Suppressor macrophage treated with lipopolysaccharide for 4 hours (primary cell): ENCODE measurements at places on chromosomes 11 and 22.

DNA sequence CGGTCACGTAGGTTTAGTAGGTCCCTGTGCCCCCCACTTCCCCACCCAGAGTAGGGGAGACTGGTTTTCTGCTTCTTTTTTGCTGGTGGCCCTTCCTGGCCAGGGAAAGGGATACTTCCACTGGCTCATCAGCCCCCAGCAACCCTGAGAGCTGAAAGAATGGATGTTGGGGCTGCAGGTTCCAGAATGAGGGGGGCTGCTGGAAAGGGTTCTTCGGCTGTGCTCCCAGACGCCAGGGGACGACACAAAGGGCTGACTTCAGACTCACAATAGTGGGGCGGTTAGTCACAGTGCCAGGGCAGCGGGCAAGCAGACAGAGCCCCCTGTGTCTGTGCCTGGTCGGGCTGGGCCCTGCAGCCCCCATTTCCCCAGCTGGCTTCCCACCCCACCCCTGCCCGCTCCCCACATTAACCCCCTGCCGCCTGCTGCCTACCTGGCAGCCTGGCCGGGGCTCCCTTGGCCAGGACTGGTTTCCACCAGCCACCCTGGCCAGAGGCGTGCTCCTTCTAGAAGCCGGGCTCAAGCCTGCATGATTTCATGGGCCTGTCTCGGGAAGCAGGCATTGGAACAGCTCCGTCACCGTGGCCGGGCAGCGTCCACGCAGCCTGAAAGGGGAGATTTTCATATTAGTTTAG is 79.1 kb upstream of the WNT7B start:
- DNase-seq: no peak

DNA sequence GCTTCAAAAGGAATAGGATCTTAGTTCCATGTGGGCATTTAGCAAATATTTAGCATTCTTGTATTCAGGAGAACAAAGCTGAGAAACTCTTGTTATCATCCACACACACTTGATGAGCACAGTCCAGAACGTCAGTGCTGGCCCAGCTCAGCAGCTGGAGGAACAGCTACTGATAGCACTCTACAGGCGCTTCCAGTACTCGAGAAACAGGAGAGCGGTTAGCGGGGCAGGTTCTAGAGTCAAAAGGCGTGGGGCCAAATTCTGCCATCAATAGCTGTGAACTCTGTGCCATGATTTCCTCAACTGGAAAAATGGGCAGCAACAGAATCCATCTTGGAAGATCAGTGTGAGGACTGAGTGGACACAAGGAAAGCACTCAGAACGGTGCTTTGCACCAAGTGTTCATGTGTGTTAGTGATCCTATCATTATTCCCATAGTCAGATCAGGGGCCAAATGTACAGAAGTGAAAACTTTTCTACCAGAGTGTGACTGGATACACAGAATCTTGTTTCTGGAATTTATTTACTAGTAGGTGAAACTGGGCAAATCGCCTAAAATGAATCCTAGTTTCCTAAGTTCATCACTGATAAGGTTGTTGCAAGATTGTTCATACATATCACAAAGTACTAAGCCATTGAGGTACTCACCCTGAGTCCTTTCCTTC is 3.2 kb downstream of the JOSD1 start:
- no peak for DNase-seq

- no peak for DNase-seq
Measured at GRCh38 chr11:79160791-79161403, 279.9 kb downstream of the TENM4 start.

GRCh38 chr11:14892577-14892976 is 546 bp upstream of the CYP2R1 start:
- no peak for DNase-seq

DNA sequence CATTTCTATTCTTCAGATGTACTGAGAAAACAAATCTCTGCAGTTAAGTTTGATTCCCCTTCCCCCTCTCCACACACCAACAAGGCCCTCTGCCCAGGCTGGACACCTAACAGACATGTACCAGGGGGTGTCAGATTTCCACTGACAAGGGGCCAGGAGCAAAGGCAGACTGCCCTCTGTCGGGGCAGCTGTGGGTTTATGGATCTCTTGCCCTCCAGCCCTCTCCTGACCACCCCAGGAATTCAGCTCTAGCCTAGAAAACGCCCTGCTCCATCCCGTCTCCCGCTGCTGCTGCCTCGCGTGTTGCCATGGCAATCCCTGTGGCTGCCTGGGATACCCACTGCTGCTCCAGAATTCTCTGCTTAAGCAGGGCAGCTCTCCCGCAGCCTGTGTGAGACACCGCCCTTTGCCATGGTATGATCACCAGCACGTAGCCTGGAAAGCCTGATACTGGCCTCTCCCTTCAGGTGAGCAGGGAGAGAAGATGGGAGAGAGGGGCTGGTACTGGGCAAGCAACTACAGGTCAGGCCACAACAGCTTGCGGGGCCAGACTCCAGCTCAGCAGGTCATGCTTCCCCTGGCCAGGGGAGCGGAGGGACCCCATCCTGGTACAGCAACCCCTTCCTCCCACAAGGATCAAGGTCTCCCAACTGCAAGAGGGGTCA is 41.6 kb downstream of the BUD13 start:
- no peak for DNase-seq

DNA sequence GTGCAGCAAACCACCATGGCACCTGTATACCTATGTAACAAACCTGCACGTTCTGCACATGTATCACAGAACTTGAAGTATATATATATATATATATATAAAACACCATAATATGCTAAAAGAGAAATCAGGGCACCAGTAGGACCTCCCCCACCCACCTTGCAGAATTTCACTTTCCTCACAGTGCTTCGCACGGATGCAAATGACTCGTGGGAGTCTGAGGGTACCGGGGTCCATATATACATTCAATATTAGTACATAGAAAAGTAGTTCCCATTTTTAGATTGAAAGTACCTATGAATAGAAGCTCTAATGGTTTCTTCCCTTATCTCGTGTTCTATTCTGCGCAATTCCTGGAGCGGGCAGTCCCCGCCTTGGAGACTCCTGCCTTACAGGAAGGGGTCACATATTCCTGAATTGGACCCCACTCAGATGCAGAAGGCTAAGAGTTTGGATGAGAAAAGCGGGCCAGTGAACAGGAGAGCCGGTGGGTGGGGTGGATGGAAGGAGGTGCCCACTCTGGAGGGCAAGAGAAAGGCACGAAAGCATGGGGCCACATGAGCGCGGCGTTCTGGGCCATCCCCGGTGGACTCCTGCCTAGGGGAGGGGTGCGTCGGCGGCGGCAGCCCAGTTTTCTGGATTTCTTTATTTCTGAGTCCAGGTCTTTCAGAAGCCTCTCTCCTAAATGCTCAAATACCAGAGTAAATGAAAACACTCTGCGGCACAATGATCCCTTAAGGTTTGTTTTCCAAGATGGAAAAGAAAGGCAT is 136.3 kb downstream of the ETS1 start:
- DNase-seq: no peak

GRCh38 chr11:124074554-124074953 is 33.4 kb upstream of the OR10G7 start:
- DNase-seq: no peak

DNA sequence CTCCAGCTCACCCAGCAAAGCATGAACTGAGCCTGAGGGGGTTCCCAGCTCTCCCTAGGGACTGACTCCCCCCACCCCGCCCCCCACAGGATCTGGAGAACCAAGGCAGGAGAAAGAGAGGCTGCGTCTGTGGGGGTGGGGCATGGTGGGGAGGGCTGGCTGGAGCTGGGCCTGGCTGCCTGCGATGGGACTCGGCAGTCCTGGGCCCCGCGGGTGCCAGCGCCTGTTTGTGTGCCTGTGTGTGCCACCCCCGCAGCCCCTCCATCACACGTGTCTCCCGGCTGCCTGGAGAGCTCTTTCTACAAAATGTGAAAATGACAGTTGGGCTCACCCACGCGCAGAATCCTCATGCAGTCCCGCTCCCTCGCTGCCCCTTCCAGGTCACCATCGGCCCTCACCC is 46.8 kb downstream of the CACNA1I start:
- no peak for DNase-seq

DNA sequence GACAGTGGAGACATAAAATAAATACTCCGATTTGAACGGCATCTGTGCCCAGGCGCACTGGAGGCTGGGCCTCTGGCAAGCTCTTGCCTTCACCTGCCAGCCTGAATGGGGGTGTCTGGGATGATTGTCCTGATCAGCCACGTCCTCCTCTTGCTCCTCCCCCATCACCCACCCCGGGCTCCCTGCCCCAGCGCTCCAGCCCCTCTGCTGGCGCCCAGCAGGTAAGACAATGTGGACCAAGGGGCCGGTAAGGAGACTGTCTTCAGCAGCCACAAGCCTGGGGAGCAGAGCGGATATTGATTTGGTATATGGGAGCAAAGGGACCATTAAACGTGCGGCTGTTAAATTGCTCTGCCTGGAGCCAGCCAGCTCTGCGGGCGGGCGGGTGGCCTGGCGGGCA is 24.9 kb downstream of the WNT11 start:
- DNase-seq: no peak

GRCh38 chr22:37330200-37331033 is 48.1 kb downstream of the CYTH4 start:
- DNase-seq: no peak

DNA sequence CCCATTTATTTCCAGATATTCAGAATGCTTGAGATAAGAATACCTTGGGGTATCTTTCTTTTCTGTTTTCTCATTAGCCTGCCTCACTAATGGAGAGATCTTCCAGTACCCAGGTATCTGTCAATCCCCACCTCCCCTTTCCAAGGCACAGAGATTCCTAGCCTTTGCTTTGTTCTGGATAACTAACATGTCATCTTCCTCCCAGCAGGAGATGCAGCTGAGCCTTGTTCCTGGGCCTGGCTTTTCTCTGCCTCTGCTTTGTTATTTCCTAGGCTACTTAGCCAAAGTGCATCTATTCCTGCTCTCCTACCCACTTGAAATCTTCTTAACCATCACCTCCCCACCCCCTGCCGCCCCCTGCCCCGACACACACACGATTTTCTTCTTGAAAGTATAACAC is 297.1 kb downstream of the NELL1 start:
- no peak for DNase-seq

GRCh38 chr11:587978-588380 is 11.7 kb downstream of the PHRF1 start:
- peak; percentile 91 for DNase-seq

GRCh38 chr11:96123301-96123700 is 199.4 kb upstream of the MTMR2 start:
- no peak for DNase-seq

GRCh38 chr11:17643506-17644405 is 75.6 kb upstream of the MYOD1 start:
- no peak for DNase-seq

GRCh38 chr22:36182056-36182455 is 19.6 kb downstream of the APOL4 start:
- DNase-seq: no peak

- DNase-seq: no peak
Measured at GRCh38 chr11:78364128-78364751, 53.4 kb downstream of the GAB2 start.

DNA sequence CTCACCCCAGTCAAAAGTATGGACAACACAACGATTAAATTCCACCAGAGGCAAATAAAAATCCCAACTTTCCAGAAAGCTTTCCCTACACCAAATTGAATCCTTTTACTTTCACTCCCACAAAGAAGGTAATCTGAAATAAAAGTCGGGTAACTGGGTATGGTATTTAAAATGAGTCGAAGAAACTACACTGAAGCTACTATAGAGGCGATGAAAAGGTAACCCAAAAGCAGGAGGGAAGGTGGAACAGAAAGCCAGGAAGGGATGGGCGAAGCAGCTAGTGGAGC is 1.1 kb downstream of the PICALM start:
- no peak for DNase-seq

- DNase-seq: no peak
Measured at GRCh38 chr22:19039796-19040280, 82.4 kb downstream of the DGCR2 start.

- DNase-seq: peak; percentile 60
Measured at GRCh38 chr11:69382131-69383128, 88.5 kb downstream of the MYEOV start.
